T-cell (primary cell): ENCODE measurements at places on chromosomes 13 and 19.

DNA sequence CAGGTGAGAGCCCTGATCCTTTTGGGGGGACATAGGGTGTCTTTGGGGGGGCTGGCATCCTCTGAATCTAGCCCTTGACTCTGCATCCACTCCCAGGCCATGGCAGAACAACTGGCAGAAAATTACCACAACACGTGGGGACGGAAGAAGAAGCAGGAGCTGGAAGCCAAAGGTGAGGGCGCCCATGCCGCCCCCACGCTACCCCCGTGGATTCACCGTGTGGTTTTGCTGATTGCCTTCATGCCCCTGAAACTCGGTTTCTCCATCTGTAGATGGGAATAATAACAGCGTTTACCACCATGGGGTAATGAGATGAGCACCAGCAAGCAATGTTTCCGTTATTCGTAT, 72.9 kb downstream of the RYR1 start:
- no peak for DNase-seq

DNA sequence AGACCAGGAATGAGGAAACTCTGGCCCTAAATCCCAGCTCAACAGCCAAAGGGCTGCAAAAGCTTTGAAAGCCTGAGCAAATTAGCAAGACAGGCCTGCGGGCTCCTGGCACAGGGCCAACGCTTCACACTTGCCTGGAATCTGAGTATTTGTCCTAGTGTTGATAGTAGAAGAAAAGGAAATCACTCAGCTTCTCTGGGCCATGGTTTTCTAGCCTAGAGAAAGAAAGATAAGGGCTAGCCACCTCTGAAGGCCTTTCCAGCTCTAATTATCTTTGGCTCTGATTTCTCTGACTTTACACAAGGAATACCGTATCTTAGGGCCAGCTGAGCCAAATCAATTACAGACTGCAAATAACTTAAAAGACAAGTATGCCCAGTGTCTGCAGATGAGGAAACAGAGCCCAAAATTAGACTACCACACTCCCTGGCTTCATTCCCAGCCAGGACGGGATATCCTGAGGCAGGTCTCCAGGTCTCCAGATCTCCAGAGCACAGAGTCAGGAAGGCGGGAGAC, 69.6 kb downstream of the STK24 start:
- no peak for DNase-seq

DNA sequence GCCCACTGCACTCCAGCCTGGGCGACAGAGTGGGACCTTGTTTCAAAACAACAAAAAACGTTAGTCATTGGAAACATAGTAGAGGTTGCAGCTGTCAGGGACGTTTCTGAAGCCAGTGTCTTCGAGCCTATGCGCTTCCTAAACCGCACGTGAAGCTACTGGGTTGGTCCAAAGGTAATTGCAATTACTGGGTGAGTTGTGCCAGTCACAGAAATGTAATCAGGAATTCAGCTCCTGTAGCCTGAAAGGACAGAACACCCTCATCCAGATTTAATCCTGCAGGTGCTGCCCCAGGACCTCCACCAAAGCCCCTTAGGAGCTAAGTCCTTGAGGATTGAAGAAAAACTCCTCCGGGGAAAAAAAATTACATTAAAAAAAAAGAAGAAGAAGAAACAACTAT, 2.4 kb upstream of the RHPN2 start:
- DNase-seq: no peak

DNA sequence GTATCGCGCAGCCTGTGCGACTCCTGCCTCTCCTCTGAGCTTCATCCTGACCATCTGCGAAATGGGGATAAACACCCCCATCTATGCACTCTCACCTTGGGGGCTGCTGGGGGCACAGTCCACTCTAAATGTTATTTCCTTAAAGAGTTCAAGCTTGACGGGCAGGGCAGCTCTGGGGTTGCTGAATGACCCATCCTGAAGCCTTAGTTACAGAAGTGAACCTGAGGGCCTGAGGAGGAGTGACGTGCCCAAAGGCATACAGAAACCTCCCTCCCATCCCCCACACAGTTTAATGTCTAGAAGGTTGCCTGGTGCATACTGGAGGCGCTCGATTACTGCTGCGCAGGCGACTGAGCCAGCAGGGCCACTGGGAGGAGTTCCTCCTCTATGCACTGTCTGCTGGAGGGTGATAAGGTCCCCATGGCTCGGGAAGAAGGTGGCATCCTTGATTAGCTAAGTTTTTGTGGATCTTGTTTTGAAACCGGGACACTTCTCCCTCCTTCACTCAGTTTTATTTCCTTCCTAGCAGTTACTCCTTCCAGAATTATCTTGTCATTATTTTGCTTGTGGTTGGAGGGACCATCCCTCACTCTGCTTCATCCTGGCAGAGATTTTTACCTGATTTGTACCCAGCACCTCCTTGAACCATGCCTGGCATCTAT, 572 bp upstream of the FKBP8 start:
- DNase-seq: peak; percentile 65

DNA sequence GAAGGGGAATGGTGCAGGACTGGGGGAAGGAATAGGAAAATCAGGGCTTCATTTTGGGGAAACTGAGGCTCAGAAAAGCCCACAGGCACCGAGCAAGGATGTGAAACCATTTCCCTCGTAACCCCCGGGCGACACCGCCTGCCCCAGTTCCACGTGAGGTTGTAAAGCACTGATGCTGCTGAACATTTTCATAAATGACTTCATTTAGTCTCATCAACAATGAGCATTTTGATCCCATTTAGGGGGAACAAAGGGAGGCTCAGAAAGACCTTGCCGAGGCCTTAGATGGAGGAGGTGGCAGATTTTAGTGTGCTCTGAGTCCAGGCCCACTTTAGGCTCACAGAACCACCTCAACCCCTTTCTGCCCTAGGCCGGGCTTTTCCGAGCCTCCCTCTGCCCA, 20.5 kb upstream of the FBXO27 start:
- no peak for DNase-seq

DNA sequence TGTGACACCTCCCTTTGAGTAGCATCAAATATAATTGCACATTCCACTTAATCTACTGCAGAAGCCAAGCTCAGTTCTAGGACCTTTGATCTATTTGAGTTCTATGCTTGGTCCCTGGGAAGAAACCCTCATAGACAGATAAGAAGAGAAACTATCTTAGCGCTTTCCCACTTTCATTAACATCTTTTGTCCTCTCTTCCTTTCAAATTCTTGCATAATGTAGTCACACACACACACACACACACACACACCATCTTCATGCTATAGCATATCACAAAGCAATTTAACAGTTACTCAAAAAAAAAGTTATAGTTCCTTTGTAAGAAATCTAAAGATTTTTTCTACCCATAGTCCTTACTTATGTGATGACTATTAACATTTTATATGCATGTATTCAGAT, 735.9 kb upstream of the PCDH9 start:
- no peak for DNase-seq

GRCh38 chr19:18214779-18215433, 11.1 kb upstream of the RAB3A start:
- no peak for DNase-seq

DNA sequence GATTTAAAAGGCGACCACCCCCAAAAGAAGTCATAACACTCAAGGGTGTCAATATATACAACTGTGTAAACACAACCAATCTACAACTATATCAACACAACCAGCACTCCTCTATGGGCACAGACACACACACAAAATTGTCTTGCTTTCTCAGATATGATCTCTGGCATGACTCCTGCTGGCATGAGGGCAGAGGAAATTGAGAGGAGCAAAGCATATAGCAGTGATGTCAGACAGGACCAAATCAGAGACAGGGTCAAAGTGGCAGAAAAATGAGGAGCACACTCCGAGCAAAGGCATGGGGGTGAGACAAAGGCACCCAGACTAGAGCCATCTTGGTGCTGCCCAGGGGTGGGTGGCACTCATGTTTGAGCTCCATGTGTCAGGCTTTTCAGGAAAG, 9.6 kb downstream of the IRGQ start:
- no peak for DNase-seq

DNA sequence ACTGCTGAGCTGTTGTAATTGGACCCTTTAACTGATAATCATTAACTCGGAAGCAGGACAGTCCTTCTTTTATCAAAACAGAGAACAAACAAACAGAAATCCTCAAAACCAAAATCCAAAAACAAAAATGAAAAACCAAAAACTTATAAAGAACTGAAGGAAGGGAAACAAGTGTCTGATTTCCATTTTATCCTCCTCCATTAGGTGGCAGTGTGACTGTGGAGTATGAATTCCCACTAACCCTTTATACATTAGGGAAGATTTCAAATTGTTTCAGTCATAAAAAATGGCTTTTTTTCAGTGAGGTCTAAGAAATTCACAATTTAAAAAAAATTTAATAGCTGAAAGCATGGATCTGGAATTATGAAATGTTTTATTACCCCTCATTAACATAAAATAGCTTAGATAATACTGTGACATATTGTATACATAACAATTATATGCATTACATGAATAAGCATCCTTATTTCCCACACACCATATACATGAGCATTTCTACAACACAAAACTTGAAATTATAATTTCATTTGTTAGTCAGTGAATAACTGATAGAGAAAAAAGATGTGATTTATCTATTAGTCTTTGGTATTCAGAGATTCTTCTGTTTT, 1074.3 kb upstream of the PCDH9 start:
- no peak for DNase-seq

DNA sequence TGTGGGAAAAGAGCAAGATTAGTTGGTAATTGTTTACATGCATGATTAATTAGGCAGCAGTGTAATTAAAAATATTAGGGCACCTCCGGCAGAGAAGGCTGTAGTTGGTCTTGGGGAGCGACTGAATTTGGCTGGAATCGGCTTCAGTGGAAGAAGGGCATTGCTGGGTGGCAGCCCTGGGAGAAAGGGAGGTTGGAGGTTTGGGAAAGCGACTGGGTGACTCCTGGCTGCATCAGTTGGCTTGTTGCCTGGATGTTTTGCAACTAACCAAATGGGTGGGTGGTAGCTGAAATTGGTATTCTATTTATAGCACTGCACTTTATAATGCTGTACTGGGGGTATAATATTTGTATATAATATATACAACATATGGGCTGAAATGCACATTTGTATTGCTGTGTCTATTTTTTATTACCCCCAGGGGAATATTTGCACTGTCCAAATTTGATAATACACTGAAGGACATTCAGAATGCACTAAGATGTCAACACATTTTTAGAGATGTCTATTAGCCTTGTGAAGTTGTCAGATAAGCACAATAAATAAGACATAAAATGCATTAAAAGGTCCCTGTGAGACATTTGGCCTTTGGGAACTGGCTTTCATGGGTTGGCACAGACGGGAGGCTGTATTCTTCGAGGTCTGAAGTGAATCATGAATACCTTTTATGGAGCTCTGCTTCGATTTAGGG, 1.7 kb downstream of the B3GLCT start:
- DNase-seq: no peak

- no peak for DNase-seq
Observed at GRCh38 chr19:4390567-4391305, 9.6 kb downstream of the SH3GL1 start.

DNA sequence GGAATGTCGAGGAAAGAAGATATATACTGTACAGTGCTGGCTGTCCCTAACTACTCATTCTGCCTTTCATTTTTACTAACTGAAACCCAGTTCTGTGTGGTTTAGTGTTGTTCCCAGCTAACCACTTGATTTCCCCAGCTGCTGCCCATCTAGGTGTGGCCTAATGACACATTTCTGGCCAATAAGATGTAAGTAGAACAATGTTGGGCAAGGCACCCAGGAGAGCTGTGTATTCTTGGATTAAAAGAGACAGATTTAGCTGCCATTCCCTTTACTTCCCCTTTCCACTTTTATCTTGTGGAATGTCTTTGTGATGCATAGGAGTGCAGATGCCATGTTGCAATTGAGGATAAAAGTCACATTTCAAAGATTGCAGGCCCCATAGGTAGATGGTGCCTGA, 28.3 kb upstream of the PCDH9 start:
- DNase-seq: no peak

GRCh38 chr13:40479196-40479845, 187.1 kb downstream of the FOXO1 start:
- no peak for DNase-seq

DNA sequence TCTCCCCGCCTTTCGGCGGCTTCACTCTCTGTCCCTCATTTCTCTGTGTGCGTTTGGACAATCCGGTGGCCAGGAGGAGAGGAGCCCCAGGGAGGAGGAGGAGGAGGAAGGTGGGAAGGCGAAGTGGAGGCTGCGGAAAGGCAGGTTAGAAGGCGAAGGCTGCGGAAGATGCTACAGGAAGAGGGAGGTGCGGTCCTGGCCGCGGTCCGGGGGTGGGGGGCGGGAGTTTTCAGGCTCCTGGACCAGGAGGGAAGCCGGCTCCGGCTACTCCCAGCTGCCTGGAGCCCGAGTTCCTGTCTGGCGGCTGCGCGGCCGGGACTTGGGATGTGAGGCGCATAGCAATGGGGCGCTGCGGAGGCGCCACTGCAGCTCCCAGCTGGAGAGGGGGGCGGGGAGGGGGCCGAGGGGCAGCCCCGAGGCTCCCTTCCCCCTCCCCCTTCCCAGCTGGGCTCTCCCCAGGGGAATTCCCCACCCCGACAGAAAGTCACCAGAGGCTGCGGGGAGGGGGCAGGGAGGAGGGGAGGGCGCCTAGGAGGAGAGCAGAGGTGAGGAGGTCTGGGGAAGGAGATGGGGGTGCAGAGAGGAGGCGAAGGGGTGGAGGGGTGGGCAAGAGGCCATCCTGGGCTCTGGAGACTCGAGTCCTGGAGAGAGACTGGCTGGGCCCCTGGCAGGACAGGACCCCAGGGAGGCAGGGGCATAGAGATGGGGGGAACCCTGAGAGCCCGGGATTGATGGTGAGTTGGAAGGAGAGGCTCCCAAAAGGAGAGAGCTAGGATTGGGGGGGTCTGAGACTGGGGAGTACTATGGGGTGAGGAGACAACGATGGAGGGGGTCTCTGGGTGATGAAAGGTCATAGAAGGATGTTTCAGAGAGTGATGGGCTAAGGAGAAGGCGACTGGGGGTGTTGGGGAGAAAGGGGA, 2.0 kb downstream of the LRRC4B start:
- DNase-seq: no peak

DNA sequence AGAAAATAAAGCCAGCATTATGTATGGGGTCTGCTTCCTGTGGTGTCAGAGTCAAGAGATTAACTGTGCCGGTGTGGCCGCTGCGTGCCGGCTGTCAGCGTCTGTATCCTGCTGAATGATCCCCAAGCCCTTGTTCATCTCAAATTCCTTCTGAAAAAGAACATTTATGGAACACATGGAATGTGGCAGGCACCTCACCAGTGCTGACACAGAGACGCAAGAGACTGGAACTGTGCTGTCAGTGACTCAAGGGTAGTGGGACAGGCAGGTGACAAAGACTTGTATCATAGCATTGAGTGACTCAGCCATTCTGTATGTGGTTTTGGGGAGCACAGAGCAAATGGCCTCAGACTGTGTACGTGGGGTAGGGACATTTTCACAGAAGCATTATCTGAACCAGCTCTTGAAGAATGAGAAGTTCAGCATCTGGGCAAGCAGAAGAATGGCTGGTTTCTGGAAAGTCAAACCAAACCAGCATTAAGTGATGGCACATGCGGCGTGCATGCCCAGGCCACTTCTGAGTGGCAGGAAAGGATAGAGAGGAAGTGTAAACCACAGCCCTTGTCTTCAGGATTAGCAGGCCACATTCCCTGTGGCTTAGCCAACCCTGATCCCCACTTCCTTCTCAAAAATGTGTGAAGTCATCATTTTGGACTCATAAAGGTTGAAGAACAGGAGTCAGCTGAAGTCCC, 54.0 kb upstream of the IRS2 start:
- DNase-seq: no peak
